ENCODE measurements at places on chromosomes 2 and 18.

DNA sequence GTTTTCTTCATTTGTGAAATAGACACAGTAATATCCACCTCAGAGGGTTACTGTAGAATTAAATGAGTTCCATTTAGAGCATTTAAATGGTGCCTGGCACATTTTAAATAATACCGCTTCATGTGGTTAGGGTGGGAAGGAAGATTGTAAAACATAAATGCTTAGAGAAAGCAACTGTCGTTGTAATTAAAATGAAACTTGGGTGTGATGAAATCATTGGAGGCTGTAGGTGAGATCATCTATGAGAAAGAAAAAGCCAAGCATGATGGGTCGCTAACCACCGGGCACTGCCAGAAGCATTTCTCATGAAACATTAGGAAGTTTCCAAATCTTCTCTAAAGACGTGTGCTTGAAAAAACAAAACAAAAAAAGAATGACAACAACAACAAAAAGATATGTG, 8.2 kb upstream of the SLC39A10 start:
- DNase-seq: no peak

DNA sequence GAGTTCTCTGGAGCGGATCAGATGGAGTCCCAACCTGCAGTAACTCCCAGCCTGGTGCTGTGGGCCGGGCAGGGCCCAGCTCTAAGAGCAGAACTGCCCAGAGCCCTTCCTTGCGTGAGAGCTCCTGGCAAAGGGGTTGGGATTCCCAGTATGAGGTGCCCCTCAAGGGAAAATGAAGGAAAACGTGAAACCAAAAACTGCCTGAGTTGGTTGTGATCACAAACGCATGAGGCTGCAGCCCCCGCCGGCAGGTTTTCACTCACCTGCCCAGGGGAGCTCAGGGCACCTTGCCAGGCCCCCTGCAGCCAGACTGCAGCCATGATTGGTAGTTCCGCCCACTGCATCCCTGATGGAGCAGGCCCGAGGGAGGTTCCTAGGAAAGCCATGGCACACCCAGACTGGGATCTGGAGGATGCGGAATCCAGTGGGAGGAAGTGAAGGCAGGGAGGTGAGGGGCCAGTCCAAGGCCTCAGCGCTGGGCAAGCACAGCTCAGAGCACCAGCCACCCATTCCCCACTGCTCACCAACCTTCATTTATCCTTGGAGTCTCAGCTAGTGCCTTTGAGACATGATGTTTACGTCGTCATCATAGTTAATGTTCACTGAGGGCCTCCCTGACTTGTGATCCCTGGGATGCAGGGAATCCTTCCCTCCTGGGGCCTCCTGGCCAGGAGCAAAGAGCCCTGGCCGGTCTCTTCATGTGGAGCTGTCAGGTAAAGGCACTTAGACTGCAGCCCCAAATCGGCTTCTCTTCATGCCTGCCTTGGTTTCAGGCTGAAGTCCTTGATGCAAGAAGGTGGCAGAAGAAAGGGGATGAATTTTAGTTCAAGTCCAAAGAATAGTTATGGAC, 103.2 kb downstream of the INHBB start:
- DNase-seq: no peak

GRCh38 chr2:42562474-42563144, 5.8 kb upstream of the MTA3 start:
- DNase-seq: no peak

- DNase-seq: no peak
These were observed 157.5 kb downstream of the TNS1 start for GRCh38 chr2:217845301-217845700.

DNA sequence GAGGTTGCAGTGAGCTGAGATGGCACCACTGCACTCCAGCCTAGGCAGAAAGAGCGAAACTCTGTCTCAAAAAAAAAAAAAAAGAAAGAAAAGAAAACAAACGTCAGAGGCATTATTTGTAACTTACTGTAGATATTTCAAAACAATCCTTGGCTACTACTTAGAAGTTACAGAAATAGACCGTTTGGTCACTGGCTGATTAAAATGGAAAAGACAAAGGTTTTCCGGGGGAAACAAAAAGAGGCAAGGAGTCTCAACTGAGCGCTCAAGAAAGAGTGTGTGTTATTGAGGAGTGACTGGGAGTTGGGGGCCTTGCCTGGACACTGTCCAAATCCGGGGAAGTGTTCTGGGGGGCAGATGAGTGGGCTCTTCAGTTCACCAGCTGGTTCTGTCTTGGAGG, 47.6 kb downstream of the TEX44 start:
- DNase-seq: no peak

All from fibroblast of skin of scalp (primary cell).